Cortex of kidney (tissue), 1 donor: ENCODE measurements at places on chromosomes 7 and 10.

- no peak for DNase-seq
These were observed 4.6 kb upstream of the VGF start for GRCh38 chr7:101169838-101170551.

DNA sequence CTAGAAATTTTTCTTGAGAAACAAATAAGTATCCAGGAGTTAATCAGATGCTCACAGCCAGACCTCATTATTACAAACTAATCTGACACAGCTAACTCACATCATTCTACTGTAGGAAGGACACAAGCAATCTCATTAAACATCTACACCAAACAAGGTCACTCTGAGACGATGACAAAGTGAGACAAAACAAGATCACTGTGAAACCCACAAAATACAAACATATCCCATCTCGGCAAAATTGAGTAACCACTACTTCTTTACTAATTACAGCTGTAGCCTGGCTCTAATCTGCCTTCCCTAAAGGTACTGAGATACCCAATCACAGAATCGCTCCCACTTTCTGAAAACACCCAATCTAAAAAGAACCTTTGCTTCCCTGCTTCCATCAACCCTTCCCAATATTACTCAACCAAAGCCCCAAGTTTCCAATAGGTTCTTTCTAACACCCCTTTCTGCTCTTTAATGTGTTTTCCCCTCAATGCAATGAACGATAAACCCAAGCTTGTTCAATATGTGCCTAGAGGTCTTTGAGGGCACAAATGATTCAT is 26.9 kb downstream of the CCDC6 start:
- no peak for DNase-seq

DNA sequence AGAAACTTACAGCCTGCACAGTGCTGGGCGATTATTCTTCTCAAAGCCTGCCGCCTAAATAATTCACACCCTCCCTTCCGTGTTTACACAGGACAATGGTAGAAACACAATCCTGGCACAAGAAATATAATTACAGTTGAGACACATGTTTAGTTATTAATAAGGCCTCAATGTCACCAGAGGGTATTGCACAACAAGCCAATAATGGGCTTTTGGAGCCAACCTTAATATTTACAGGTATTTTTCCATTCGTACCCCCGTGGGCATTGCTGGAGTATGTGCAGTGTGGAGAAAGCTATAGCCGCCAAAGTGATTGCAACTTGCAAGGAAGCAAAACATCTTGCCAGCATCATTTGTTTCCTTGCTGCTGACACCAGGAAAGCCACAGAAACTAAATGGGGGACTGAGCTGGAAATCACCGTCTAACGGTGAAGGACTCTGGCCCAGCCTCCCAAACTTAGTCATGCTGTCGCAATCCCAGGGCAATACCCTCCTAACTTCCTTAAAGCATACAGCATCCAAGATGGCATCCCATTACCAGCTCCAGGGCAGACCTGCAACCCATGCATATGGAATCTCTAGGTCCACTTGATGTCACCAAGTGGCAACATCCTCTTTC is 8.6 kb downstream of the CALN1 start:
- DNase-seq, result no peak

GRCh38 chr10:43287056-43288007 is 20.5 kb upstream of the RASGEF1A start:
- no peak for DNase-seq

- no peak for DNase-seq
These were observed 994.4 kb upstream of the LRRTM3 start for GRCh38 chr10:65931291-65932070.

DNA sequence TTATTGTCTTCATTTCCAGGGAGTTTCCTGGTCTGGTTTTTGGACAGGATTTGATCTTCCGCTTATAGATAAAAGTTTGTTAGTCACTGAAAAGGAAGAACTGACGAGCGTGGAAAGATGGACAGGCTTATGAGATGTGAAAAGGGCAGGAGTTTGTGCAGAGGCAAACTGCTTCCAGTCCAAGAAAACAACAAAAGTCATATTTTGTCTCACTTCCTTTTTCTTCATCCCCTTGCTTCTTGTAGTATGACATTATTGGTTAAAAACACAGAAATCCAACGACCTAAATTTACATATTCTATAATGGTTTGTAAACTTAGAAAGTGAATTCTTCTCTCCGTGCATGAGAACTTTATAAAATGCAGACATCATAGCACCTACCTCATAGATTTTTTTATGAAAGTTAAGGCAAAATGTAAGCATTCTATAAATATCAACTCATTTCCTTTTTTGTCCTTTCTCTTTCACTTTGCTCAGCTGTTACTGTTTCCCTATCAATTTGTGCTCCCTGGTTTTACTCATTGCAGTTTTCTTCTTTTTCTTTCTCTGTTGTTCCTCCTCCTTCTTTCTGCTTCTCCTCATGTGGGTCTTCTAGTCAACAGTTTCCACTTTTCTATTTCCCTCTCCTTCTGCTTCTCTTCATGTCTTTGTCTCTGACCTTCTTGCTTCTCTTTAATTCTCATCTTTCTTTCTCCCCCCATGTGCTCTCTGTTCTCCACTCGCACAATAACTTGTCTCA is 370.2 kb downstream of the ARL4A start:
- no peak for DNase-seq

DNA sequence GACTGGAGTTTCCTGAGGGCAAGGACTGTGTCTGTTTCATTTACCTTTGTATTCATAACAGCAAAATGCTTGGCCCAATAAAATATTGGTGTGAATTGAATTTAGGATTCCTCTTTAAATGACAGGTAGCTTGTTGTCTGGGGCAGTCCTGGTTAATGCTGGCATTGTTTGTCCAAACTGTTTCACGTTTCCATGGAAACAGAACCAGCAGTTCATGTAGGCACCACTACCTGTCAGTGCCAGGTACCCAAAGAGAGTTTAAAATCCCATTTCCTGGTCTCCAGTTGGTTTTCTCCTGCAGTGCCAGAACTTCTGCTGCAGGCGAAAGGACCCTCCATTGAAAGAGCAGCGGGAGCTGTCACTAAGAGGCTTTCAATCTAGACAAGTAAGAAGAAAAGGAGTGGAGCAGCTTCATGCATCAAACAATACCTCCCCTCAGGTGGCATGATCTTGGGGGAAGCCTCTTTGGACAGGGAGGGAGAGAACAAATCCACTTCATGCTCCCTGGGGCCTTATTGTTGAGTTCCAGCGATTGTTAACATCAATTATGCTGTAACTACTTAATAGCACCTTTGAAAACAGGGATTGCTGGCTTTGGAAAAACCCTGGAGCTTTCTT is 109.6 kb downstream of the KIF20B start:
- DNase-seq, result no peak

DNA sequence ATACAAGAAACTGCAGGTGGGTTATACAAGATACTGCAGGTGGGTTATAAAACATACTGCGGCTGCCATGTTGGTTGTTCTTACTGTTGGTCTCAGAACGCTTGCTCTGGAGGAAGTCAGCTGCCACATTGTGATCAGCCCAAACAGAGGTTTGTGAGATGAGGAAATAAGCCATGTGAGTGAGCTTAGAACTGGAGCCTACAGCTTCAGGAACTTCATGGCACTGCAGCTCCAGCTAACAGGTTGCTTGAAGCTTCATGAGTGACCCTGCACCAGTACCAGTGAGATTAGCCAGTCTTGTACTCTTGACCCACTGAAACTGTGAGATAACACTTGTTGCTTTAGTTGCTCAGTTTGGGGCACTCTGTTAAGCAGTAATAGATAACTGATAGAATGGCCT is 74.5 kb upstream of the PRKCQ start:
- DNase-seq, result no peak
